ENCODE measurements at places on chromosomes 7 and 10.
A peak's percentile ranks its signal among the peaks of the same experiment; 100 is the strongest.

DNA sequence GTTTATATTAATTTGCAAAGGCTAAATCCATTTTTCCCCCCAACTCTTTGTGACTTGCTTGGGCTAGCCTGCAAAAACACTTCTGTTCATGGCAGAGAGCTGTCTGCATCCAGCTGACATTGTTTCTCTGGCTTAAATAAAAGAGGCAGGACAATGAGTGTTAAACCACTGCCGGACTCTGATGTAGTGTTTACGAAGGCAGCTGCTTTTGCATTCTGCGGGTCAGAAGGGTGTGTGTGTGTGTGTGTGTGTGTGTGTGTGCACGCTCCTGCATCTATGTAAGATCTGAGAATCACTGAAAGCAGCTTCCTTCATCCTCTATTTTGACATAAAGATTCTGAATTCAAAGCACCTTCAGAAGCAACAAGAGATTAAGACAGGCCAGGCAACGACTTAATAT lies 28.3 kb downstream of the NRP1 start:
- DNase-seq: no peak

DNA sequence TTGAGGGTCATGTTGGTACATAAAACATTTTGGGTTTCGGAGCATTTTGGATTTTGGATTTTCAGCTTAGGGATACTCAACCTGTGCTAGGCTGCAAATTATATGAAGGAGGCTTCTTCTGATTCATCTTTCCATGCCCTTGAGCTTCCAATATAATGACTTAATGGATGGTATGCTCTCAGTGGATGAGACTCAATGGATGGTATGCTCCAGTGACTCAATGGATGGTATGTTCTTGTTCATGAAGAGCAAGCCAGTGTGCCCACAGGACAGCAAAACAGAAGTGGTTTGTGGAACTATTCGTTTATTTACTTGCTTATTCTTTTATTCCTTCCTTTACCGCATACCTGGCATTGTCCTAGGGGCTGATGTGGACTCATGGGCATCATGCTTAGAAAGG lies 969.6 kb downstream of the LRMDA start:
- no peak for DNase-seq

GRCh38 chr10:119477444-119477843 lies 65.1 kb downstream of the RGS10 start:
- no peak for DNase-seq

GRCh38 chr7:134176037-134176350 lies 48.9 kb downstream of the LRGUK start:
- no peak for DNase-seq

DNA sequence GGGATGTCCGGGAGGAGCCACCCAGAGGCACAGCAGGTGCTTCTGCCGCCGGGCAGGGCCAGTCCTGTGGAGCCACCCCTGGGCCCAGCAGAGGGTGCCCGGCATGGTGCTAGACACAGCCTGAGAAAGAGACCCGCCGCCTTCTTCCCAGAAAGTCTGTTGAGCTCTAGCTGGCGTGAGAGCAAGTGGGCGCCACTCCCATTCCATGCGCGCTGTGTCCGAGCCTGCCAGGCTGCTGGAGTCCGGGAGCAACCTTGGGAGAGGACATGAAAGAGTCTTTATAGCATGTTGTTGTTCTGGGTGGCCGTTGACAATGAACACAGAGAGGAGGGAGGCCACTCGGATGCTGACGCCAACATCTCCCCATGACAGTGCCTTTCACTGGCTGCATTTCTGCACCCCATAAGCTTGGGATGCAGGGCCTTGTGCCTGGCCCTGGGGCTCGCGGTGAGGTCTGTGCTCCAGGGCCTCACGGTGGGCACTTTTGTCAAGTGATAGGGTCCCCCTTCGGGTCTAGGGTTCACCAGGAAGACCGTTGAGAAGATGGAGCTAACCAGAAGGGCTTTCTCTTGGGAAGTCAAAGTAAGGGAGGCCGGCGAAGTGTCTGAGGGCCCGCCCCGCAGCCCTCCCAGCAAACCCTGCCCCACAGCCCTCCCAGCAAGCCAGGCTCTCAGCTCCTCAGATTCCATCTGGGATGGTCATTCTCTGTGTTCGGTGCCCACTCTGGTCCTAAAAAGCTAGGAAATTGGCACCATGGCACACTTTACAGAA lies 47.3 kb downstream of the NKX6-2 start:
- DNase-seq: no peak

GRCh38 chr10:127434006-127434405 lies 115.1 kb upstream of the NPS start:
- DNase-seq: no peak

GRCh38 chr10:33377658-33378025 lies 43.2 kb upstream of the NRP1 start:
- DNase-seq: no peak

DNA sequence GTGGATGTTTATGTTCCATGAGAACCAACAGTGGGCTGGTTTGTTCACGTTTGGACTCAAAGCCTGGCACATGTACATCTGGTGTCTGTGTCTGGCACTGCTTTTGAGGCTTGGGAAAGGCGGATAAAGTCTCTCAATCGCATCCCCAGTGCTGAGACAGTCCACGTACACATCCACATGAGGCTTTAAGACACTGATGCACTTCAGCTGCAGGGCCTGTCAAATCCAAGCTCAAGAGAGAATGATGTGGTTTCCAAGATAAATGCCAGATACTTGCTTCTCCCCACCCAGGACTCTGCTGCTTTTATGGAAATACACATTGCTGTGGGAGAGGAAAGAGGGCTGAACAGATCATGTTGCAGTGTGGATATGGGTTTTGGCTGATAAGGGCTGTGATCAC lies 178.4 kb downstream of the ADARB2 start:
- DNase-seq: no peak

- no peak for DNase-seq
Observed at GRCh38 chr7:71753956-71754664, 622.2 kb downstream of the GALNT17 start.

- no peak for DNase-seq
Observed at GRCh38 chr7:136062625-136063325, 85.6 kb upstream of the MTPN start.

DNA sequence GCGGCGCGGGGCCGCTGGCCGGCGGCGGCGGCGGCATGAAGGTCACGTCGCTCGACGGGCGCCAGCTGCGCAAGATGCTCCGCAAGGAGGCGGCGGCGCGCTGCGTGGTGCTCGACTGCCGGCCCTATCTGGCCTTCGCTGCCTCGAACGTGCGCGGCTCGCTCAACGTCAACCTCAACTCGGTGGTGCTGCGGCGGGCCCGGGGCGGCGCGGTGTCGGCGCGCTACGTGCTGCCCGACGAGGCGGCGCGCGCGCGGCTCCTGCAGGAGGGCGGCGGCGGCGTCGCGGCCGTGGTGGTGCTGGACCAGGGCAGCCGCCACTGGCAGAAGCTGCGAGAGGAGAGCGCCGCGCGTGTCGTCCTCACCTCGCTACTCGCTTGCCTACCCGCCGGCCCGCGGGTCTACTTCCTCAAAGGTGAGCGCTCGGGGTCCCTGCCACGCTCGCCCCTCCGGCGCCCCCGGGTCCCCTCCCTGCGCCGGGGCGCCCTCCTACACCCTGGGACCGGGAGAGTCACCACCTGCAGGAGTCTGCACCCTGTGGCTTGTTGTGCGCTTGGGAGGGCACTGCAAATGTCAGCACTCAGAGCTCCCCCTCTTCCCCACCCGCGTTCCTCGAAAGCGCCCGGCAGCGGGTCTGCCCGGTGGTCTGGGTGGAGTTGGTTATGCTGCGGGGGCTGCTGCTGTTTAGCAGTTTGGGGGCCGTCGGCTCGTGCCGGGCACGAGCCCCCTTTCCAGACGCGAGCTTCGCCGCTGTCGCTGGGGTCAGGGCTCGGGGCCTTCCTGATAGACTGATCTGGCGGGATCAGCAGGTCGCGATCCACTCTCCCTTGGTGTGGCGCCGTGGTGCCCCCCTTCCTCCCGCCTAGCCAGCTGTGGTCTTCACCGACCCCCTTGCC lies 627 bp downstream of the DUSP5 start:
- DNase-seq: peak; percentile 71

DNA sequence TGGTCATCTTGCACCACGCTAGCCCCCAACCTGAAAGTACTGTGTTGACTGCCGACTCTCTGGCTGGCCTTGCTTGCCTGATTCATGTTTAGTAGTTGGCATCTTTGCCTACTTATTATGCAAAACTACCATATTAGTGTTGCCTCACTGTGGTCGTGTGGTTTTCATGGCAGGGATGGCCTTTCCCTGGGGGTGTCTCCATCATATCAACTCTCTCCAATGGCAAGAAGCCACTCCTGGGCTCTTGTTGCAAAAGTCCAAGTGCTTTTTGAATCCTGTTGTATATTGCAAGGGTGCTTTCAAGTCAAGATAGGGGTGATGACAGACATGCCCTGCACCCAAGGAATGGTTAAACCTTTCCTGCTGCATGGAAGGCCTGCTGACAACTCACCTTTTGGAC lies 39.4 kb downstream of the ABLIM1 start:
- DNase-seq: no peak

DNA sequence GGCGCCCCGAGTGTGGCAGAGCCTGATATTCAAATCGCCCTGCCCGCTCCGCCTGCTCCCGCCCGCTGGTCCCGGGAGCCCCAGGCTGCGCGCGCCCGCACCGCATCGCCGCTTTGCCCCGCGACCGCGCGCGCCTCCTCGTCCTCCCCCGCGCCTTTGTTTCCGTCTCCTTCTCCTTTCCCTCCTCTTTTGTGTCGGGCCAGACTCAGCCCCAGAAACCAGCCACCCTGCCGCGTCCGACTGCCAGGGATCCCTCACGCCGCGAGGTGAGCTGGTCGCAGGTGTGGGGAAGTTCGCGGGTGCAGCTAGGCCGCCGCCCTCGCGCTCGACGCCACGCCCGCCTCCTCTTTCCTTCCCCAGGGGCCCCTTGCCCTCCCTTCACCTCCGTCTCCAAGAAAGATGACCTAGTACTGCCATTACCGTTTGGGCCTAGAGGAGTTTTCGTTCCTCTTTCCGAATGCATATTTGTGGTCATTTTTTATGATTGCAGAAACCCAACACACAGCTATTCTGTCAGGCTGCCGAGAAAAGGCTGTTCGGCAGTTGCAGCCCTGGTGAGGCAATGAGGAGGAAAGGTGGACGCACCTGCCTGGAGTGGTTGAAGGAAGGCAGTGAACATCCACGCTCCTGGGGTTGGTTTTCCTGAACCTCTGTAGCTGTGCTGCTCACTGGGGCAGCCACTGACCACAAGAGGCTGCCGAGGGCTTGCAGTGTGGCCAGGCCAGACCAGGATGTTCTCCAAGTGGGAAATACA lies 107.3 kb downstream of the SNX10 start:
- DNase-seq: peak; percentile 48

GRCh38 chr7:50466815-50467585 lies 16.9 kb upstream of the FIGNL1 start:
- no peak for DNase-seq

DNA sequence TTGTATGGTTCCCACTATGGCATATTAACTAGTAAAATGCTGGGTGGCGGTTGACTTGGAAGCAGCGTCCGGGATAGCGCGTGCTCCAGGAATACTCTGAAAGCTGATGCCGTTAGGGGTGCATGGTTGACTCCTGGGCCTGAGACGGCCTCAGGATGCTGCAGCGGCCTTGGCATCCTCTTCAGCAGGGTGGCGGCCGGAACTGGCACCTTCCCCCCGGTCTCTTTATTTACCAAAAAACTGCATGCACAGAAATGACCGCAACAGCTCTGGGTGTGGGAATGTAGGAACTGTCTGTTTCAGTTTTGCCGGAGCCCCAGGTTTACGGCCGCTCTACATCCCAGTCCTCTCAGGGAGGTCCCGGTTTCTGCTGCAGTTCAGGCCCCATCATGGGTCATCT lies 28.8 kb downstream of the PFKP start:
- no peak for DNase-seq

GRCh38 chr7:13069841-13070240 lies 382.4 kb downstream of the ARL4A start:
- DNase-seq: no peak

DNA sequence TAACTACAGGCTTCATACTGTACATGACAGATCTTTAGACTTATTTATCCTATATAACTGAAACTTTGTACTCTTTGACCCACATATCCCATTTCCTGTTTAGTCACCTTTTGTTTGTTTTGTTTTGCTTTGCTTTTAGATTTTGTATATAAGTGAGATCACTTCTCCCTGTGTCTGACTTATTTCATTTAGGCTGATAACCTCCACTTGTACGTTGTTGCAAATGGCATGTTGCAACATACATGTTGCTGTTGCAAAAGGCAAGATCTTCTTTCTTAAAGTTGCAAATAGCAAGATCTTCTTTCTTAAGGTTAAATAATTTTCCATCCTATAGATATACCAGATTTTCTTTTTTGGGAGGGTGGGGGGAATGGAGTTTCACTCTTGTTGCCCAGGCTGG lies 341.5 kb downstream of the OTUD1 start:
- DNase-seq: no peak

DNA sequence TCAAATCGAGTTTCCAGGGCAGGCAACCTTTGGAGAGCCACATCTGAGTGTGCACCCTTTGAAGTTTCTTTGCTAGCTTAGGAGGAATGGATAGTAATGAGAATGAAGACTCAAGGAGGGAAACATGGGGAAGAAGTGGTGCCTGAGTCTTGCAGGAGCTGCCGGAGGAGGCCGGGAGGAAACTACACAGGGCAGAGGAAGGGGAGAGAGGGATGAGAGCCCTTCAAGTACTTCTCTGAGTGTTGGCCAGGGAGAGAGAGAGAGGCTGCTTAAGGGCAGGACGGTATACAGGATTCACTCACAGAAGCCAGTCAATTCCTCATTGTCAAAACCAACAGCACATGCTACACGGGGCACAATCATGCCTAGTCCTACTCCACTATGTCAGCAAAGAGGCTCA lies 74.4 kb upstream of the ZNRF2 start:
- DNase-seq: no peak

DNA sequence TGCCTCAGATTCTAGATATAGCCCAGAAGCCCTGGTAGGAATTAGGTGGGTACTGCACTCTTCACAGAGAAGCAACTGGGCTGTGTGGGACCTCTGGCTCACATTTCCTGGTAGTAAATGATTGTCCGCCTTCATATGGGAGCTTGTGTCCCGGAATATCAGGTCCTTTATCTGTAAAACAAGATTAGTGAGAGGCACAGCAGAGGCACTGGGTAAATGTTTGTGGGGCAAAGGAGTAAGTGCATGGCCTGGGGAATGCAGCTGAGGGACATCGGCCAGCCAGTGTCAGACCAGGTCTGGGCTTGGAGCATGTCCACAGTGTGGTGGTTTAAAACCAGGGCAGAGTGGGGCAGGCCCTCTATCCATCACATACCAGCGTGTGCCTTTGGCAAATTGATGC lies 323.3 kb upstream of the ZMIZ1 start:
- no peak for DNase-seq

GRCh38 chr7:24700521-24701260 lies 56.6 kb downstream of the GSDME start:
- DNase-seq: no peak

GRCh38 chr7:151057506-151057988 lies at the start of gene CDK5:
TSS of gene CDK5 (minus strand) at chr7:151057897. CDS start at chr7:151057848, 49 bp downstream.
- no peak for DNase-seq
